ENCODE measurements at places on chromosomes 2 and 18.

GRCh38 chr2:69034122-69034521 lies 21.1 kb downstream of the ANTXR1 start:
- no peak for DNase-seq

DNA sequence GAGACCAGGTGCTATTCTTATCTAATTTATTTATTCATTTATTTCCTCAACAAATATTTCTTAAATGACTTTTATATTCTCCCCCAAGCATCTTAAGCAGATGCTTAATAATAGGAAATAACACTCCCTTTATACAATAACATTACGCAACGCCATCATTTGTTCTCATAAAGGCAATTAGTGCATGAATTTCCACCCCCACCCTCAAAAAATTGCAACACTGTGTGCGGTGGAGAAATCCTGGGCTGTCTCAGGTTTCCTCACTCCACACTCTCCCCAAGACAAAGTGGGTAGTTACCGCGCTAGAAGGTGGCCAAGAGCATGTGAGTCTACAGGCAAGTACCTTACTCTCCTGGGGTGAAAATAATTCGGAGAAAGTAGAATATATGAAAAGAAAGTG lies 37.0 kb upstream of the CTDP1 start:
- DNase-seq = no peak

GRCh38 chr2:218291318-218292047 lies 820 bp downstream of the TMBIM1 start:
- DNase-seq = no peak

DNA sequence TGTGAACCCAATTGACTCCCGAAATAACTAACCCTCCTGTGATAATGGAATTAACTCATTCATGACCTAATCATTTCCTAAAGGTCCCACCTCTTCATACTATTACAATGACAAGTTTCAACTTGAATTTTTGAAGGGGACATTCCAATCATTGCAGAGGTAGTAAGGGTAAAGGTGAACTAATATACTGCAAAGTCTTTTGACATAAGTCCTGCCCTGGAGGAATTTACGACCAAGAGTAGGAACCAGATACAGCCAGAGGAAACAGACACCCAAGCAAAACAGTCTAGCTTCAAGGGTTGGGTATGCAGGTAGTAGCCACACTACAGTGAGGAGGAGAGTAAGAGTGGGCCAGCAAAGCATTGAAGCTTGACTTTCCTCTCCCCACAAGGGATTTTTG lies 1.2 kb upstream of the SRBD1 start:
- DNase-seq = no peak

DNA sequence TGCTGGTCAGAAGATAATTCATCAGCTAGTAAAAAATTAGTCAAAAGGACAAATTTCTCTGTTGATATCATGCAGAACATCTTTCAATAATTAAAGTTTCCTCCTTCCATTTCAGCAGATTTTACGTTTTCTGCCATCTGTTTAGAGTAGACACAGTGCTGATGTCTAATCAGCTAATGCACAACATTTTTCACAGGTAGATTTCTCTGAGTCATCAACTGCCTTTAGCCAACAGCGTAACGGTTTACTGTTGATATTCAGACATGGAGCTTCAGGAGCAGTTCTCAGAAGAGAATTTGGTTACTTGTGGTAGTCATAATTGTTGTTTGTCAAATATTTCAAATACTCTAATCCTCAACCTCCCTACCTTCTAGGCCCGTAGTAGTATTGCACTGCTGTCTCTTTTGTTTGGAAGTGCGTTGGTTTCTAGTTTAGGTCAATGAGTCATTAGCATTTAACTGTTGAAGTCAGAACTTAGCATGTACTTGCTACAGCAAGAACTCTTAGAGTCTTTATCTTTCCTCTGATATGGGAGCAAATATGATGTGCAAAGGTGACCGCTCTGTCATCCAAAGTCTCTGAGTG lies 86.8 kb upstream of the TFPI start:
- no peak for DNase-seq

GRCh38 chr2:152573168-152573567 lies 144.1 kb downstream of the PRPF40A start:
- DNase-seq = peak; percentile 18

- DNase-seq = no peak
These were observed 122.1 kb downstream of the EML6 start for GRCh38 chr2:54845514-54845913.
